NCI-H187 (cell line): ENCODE measurements at places on chromosomes 6 and 20.

DNA sequence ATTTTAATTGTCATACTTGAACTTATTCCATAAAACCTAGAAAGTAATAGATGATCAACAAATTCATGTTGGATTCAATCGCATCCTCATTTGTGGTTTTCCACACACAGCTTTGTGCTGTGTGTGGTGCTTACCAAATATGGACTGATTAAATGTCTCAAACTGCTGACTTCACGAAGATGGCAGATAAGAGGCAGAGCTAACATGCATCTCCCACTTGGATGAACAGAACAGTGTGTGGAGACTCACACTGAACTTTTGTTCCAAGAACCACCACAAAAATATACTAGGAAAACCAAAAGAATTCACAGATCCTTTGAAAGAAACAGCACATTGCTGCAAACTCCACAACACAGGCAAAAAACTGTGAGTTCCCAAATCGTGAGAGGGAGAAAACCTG is 603.7 kb downstream of the TENT5A start:
- no peak for DNase-seq

DNA sequence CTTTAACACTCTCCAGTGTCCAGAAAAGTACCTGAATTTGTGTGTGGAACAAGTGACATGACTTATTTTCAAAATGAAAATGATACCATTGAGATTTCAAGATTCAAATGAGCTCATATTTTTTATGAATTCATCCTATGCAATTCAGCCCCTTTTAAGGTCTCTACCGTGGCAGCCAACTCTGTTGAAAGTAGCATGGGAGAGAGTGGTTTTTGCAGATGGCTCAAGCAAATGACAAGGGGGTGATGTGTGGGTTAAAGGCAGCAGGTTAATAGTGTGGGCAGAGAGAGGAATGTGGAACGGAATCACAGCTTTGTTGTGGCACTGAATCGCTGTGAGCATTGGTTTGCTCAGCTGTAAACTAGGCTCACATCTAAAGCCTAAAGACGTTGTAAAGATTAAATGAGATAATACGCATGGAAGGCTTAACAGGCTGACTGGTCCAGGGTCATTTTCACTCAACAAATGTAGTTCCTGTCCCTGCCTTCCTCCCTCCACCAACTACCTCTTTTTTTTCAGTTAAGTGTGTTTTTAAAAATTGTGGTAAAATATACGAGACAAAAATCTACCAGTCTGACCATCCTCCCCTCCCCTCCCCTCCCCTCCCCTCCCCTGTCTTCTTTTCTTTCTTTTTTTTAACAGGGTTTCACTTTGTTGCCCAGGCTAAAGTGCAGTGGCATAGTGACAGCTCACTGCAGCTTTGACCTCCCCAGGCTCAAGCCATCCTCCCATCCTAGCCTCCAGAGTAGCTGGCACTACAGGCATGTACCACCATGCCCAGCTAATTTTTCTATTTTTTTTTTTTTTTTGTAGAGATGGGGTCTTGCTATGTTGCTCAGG is 114.7 kb upstream of the ZNF217 start:
- no peak for DNase-seq

- DNase-seq: no peak
These were observed 32.5 kb downstream of the PLCG1 start for GRCh38 chr20:41169791-41170351.

GRCh38 chr6:129073691-129074395 is 190.9 kb downstream of the LAMA2 start:
- no peak for DNase-seq

DNA sequence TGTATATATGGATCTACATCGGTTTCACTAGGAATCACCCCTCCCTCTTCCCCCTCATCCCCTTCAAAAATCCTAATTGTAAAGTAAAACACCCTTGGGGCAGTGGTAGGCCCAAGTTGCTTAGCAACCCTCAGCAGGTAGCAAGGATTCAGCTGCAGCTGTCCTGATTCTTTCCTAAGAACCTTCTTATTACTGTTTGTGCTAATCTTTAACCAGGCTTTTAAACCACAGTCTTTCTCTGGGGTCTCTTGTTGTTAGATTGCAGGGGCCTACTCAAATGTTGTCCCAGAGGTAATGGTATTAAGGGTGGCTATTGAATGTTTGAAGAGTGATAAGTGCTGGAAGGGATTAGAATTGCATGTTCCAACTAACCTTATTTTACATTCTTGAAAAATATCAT is 46.4 kb downstream of the PRL start:
- DNase-seq: peak; percentile 68

DNA sequence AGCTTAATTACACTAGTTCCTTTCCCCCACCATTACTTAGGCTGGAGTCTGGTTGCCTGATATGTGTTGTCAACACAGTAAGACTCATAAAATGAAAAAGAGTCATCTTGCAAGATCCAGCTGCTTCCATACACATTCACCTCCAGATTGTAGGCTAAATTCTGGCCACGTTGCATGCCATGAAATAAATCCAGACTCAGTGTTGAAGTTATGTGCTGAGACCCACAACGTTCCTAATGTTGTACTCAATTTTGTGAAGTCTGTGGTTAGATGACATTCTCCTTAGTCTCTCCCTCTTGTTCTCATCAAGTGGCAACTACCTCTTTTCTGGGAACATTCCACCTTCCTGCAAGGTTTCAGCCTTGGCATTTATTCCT is 212.3 kb downstream of the LMBRD1 start:
- DNase-seq: no peak

DNA sequence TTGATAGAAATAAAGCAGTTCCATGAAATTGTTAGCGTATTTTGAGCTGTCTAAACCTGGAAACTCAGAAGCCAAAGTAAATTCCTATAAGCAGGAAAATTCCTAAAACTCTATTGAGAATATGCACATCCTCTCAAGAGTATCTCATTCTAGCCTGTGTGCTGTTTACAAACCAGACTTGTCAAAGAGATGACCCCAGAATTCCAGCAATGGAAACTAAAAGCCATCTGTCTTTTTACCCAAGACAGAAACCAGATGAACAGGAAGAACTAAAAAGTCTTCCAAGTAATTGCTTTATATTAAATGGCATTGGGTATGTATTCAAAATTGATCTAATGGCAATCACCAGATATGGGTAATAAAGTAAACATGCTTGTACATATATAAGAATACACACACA is 92.6 kb downstream of the COL19A1 start:
- DNase-seq: no peak

- DNase-seq: no peak
These were observed 248.5 kb downstream of the BTBD3 start for GRCh38 chr20:12166053-12166717.

DNA sequence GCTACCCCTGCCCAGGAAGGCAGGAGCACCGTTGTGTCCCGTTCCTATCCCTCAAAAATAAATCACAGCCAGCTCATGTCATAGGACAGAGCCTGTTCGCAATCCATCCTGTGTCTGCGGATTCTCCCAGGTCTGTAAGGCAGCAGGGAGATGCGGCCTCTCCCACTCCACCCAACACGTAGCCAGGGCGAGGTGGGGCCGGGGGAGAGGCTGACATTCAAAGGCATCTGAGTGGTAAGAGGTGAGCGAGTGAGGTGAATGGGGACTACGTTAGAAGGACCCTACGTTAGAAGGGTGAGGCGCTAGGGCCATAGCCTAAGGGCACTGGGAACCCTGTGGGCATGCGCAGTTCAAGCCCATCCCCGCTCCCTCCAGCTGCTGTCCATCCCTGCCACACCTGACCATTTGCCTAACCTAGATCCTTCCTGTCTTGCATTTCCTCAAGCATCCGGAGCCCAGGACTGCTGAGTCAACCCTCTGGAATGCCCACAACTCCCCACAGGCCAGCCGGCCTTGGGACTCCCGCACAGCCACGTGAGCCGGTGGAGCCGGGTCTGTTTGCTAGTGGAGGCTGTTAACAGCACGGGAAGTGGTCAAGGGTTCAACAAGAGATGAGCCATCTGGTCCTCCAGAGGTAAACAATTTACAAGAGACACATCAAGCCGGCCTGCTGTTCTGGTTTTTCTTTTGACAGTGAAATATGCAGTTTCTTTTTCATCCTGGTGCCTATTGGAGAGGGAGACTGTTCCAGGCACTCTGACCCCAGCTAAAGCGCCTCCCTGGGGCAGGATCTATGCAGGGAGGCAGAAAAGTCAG is 45.9 kb downstream of the RIPOR3 start:
- DNase-seq: no peak

GRCh38 chr6:150456466-150456865 is 87.7 kb downstream of the IYD start:
- no peak for DNase-seq

- no peak for DNase-seq
These were observed 35.4 kb upstream of the ZNFX1 start for GRCh38 chr20:49313283-49313682.

DNA sequence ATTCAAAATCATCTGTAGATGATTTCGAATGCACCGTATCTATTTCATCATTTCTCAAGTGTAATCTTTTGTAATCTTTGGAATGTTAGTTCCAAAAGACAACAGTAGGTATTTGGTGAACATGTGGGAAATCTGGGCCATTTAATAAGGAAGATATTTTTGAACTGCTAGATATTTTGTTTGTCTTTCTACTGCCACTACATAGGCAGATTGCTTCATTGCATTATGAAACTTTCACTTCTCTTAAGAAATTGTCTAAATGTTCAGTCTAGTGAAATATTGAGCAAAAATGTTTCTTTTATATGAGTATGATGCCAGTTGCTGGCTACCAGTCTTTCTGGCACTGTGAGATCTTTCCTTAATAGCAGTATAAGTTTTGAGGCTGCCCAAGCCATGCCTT is 527.8 kb upstream of the RNF217 start:
- DNase-seq: no peak

- DNase-seq: no peak
These were observed 646 bp downstream of the HEY2 start for GRCh38 chr6:125749865-125750691.

- DNase-seq: no peak
These were observed 42.4 kb upstream of the EMILIN3 start for GRCh38 chr20:41408986-41409385.

DNA sequence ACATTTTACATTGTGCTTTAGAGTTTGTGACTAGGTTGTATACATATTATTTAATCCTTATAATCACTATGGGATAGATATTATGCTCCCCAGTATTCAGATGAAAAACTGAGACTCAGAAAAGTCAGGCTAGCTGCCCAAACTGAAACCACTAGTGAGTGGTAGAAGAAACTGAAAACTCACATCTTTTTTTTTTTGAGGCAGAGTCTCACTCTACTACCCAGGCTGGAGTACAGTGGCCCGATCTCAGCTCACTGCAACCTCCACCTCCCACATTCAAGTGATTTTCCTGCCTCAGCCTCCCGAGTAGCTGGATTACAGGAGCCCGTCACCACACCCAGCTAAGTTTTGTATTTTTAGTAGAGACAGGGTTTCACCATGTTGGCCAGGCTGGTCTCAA is 22.2 kb downstream of the RNF24 start:
- no peak for DNase-seq

GRCh38 chr6:124283486-124283885 is 479.8 kb downstream of the NKAIN2 start:
- DNase-seq: no peak

DNA sequence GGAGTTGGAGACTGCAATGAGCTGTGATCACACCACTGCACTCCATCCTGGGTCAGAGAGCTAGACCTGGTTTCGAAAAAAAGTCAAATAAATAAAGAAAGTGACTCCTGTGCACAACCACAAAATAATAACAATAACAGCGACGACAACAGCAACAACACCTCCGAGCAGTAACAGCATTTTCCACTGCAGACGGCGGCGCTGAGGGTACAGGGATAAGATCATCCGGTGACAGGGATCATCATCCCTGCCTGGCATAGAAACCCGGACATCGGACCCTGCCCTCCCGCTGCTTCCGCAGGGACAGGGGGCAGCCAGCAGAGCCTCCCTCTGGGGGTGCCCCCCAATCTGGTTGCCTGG is 11.5 kb downstream of the SRXN1 start:
- no peak for DNase-seq

GRCh38 chr20:3436864-3437574 is 29.6 kb upstream of the DNAAF9 start:
- DNase-seq: no peak

- no peak for DNase-seq
These were observed 541.0 kb upstream of the SPTLC3 start for GRCh38 chr20:12467758-12468157.

DNA sequence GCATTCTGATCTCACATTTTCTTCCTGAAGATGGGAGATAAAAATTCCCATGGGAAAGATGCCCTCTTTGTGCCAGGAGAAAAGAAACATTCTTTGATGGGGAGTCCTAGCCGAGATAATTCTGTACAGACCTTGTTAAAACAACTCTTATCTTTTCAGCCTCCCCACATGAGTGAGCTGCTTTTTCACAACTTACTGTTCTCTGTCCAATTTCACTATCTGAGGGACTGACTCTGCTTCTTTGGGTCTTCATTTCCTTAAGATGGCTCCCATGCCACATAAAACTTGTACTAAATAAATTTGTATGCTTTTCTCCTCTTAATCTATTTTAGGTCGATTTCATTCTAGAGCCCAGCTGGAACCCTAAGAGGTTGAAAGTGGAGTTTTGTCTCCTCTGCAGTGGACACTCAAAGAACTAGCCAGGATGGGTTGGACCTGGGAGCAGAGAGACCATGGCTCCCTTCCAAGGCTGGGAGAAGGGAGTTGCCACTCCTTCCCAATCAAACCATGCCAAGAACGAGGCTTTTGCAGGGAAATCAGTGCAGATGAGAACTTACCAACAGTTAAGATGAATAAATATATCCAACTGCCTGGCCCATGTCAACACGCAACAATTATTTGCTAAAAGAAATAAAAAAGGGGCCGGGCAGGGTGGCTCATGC is 285.8 kb upstream of the SULF2 start:
- DNase-seq: no peak

GRCh38 chr6:16121339-16121738 is 7.5 kb upstream of the MYLIP start:
- no peak for DNase-seq

- DNase-seq: no peak
These were observed 56.7 kb downstream of the TRIM27 start for GRCh38 chr6:28867086-28867409.

GRCh38 chr6:113755449-113756289 is 101.5 kb upstream of the MARCKS start:
- no peak for DNase-seq

DNA sequence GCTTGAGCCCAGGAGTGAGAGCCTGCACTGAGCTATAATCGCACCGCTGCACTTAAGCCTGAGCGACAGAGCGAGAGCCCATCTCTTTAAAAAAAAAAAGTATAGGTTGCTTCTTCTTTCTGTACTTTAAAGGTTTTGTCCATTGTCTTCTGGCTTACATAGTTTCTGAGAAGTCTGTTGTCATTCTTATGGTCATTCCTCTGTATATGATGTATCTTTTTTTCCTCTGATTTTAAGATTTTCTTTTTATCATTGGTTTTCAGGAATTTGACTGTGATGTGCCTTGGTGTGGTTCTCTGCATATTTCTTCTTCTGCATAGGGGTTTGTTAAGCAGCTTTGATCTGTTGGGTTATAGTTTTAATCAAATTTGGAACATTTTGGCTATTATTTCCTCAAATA is 29.1 kb downstream of the QRSL1 start:
- DNase-seq: no peak
